ENCODE measurements at places on chromosomes 3 and 15.

GRCh38 chr15:40246496-40247280, 7.8 kb downstream of the PAK6 start:
- no peak for DNase-seq

DNA sequence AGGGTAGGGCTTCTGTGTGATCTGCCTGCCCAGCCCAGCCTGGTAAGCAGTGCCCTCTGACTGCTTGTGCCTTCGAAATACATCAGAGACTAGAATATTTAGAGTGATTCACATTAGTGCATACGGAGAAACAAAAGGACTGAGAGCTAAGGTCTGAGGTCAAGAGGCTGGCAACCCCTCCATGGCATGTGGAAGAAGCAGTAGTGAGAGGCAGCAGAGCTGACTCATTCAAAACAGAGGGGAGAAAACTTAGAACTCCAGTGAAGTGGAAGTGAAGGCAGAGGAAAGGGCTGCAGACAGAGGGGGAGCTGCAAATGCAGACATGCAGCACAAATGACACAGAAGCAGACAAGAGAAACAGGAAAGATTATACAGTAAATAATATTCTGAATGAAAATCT, 61.6 kb downstream of the ULK4 start:
- no peak for DNase-seq

GRCh38 chr3:69944931-69945493, 54.5 kb upstream of the SAMMSON start:
- DNase-seq: no peak

DNA sequence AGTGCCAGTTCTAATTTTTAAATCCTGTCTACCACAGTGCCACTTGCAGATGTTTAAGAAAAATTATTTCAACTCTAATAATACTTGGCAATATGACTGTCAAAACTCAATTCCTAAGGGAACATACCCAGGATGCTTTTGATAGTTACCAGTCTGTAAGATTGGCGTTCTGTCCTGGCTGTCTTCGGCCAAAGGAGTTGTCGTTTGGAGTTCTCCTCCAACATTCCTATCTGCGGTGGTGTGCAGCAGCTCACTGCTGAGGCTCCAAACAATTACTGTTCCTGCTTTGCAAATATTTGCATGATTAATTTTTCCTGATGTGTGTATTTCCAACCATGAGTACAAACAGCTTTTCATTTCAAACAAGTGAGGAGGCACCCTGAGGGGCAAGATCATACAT, 330.8 kb upstream of the DPH6 start:
- no peak for DNase-seq

- peak; percentile 50 for DNase-seq
Observed at GRCh38 chr15:99511866-99512661, 53.7 kb upstream of the MEF2A start.

DNA sequence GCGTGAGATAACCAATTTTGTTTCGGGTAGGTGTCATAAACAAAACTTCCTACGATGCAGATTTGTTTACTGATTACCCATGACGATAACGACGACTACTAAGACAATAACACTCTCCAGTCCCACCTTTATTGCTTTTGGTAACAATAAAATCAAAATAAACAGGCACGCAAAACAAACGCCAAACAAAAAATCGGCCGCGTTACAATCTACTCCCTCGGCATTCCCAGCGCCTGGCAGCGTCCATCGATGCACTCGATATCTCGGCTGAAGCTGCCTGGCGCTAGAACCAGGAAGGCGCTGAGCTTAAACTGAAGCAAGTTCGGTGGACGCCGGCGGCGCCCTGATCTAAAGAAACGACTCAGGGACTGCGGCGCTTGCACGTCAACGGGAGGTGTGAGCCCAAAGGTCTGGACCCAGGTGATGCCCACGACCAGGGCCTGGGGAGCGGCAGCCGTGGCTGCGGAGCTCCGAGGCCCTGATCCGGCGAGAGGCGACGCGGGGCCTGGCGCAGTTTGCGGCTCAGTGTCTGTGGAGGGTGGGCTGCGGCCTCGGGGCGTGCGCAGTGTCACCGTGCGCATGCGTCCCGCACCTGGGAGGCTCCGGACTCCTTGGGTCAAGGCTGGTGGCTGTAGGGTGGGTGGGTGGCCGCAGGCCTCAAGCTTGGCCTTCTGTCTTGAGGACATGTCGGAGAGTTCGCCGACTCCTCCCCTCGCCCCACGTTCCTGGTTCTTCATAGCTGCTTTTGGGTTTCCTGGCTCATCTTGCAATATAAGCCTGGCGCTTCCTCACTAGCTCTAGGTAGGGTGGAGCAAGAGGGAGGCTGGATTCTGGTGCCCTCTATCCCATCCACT, at the start of gene RSRC1:
Gene RSRC1, plus strand, starts transcription at position 286 of the 854 bp plus-strand sequence. CDS start 12,016 bp downstream, outside the sequence.
- peak; percentile 78 for DNase-seq

- DNase-seq: no peak
Observed at GRCh38 chr15:47422881-47423665, 294.2 kb upstream of the SEMA6D start.

- no peak for DNase-seq
Observed at GRCh38 chr3:186218421-186218820, 109.5 kb upstream of the ETV5 start.

DNA sequence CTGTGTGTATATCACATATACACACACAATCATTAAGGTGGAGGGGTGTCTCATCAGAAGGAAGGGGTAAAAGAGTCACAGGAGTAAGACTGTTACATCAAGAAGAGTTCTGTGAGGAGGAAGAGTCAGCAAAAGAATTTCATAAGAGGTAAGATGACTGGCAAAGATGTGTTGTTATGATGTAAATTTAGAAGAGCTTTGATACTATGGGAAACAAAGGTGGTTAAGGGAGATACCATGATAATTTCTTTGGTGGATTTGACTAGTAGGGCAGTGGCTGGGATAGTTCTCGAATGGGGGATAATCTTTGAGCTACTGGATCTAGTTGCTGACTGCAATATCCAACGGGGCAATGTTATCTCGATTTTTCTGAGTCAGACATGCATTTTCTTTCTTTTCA, 61.6 kb downstream of the STAG1 start:
- no peak for DNase-seq

DNA sequence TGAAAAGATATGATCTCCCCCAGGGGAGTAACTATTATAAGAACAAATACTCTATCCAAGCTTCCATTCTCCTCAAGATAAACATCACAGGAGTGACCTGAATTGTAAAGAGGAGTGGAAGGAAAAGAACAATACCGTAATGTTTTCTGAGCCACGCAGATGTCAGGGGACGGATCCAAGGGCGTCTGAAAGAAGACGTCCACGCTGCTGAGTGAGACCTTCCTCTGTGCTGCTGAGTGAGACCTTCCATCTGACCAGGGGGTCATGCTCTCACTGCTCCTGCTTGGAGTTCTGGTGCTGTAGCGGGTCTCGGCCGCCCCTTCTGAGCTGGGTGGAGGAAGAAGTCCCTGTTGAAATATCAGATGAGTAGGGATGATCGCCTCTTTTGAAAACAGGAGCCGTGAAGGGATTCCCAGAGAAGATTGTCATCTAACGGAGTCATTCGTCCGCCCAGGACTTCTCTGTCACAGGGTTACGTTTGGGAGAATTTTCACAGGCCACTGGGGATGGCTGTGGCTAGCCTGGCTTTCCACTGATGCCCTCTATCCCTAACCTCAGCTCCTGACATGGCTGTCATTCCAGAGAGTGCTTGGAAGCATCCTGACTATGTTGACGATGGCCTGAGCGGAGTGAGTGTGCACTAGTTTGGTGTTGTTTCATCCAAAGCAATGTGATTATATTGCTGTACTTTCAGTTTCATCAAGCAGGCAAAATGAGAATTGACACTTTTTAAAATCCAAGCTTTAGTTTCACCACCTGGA, 184.9 kb downstream of the APBA2 start:
- no peak for DNase-seq

GRCh38 chr3:116276675-116277074, 168.6 kb downstream of the LSAMP start:
- DNase-seq: no peak

DNA sequence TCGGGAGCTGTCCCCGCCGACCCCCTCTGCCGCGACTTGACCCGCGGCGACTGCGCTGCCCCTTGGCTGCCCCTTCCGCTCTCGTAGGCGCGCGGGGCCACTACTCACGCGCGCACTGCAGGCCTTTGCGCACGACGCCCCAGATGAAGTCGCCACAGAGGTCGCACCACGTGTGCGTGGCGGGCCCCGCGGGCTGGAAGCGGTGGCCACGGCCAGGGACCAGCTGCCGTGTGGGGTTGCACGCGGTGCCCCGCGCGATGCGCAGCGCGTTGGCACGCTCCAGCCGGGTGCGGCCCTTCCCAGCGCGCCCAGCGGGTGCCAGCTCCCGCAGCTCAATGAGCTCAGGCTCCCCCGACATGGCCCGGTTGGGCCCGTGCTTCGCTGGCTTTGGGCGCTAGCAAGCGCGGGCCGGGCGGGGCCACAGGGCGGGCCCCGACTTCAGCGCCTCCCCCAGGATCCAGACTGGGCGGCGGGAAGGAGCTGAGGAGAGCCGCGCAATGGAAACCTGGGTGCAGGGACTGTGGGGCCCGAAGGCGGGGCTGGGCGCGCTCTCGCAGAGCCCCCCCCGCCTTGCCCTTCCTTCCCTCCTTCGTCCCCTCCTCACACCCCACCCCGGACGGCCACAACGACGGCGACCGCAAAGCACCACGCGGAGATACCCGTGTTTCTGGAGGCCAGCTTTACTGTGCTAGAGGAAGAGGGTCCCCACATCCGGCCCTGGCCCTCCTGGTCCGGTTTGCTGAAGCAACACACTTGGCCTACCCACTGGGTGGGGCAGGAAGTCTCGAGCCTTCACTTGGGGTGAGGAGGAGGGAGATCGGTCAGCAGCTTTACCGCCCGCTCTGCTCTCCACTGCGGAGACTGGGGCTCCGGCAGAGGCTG, at the start of gene RASSF1:
Gene RASSF1, minus strand, starts transcription at position 389 of the 882 bp plus-strand sequence. Its CDS starts 31 bp downstream, at position 358.
- peak; percentile 71 for DNase-seq

DNA sequence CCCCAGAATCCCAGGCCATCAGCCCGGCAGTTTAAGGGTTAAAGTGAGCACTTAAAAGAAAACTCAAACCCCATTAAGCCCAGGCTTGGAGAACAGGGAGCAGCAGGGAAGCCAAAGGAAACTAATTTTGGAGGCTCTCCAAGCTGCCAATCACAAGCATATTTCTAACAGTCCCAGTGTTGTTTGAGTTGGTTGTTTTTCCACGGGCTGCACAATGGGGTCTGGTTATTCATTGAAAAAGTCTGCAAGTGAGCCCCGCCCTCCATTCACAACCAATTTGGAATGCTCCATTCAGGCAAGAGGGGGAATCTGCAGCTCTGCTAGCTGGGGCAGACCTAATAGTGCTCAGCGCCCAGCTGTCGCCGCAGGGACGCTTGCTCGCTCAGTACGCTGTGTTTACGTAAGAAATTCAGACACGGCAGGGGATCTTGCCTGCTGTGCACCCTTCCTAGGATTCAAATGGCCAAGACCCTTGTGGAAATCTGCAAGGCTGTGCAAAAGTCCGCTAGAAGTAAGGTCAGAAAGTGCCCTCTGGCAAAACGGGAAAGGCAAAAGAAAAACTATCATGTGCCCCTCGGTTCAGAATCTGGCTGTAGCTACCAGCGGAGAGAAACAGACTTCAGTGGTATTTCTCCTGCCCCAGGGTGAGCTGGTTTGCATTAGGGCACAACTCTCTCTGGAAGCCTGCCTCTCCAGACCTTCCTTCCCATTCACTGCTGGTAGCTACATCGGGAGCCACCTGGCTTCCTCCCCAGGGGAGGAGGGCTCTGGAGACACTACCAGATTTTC, 11.0 kb downstream of the ETV5 start:
- no peak for DNase-seq

DNA sequence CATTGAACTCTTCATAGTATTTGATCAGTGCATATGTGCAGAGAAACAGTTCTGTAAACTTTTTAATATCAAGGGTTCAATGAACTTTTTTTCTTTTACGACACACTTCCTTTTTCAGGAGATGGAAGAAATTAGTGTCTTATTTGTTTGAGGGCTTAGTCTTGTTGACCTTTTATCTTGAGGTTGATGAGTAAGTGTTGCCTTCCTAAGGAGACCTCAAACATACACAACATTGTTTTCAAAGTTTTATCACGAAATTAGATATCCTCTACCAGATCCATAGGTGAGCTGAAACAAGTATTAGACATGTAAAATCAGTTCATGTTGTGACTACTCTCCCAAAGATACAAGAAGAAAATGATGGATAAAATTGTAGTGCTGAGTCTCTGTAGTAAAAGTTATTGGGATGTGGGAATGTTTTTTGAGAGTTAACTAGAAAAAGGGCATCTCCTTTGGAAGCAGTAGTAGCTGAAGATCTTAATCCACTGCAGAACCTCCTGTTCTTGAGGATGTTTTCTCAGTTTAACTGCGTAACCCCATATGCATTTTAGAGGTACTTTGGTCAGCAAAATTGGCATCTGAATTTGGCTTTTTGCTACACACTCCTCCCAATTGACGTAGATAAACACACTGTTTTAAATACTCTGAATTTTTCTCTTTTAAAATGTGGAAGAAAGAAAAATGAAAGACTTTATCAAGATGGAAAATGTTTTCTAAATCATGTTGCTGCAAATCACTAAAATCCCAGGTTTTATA, 116.8 kb downstream of the GALK2 start:
- no peak for DNase-seq

DNA sequence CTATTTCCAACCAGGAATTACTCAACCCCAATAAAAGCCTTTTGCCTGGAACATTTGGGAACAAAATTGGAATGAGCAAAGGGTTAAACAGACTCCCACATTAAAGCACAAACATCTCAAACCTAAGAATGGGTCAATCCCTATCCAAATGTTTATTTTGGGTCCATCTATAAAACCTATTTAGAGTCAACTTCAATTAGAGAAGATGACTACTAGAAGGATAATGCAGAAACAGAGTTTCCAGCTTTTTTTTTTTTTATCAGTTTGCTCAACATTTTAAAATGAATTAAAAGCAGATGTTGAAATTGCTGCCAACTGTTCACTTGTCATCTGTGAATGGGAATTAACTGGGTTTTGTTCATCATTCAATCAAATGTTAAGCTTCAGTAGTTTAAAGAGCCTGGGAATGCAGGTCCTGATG, 4.1 kb upstream of the TBC1D23 start:
- DNase-seq: no peak

- no peak for DNase-seq
Observed at GRCh38 chr15:57245130-57245529, 131.2 kb upstream of the CGNL1 start.

- DNase-seq: no peak
Observed at GRCh38 chr15:62835762-62836161, 206.8 kb upstream of the TPM1 start.

DNA sequence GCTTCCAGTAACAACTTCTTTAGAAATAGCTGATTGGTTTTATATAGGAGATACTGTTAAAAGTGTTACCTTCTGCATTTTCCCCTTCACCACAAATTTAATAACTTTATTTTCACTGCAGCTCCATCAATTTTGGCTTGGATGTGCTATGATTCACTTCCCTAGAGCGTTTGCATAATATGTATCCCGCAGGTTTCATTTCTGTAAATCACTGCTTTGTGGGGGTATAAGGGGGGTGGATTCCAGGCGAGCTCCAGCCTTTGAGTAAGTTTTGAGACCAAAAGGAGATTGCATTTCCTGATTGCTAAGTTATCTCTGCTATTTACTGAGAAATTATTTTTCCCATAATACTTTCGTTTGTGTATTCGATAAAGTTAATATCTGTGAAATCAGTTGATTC, 232.6 kb downstream of the TBL1XR1 start:
- no peak for DNase-seq

- no peak for DNase-seq
Observed at GRCh38 chr3:39144095-39144747, 9.2 kb downstream of the CSRNP1 start.
